ENCODE measurements at places on chromosomes 3 and 15.

DNA sequence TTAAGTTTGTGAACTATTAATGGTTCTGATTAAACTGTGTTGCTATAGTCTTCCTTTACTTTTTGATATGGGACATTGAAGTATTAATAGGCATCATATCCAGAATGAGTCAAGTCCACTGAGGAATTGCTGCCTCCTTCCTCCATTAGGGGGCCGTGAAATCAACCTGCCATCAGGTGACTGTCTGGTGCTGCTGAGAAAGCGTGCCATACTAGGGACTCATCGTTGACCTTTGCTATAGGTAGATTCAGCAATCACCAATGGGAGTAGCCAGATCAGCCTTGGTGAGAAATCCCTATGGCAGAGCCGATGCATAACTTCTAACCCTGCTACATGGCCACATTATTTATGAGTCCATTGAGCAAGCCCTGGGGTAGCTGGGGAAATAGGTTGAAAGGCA lies 30.1 kb upstream of the SLC28A2 start:
- DNase-seq = no peak

DNA sequence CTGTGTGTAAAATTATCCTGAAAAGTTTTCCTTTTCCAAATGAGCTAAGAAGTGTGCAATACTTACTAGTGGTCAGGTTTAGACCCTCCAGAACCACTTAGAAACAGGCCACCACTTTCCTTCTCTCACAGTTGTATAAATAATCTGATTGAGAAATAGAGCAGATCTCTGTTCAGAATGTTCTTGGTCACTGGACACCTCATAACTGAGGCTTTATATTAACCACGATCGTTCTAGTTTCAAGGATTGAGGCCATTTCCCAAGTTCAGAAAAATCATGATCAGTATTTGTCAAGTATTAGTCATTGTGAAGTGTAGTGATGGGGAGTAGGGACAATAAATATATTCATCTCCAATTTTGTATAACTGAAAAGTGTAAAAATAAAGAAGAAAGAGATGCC lies 1.0 kb upstream of the MAP3K13 start:
- no peak for DNase-seq

DNA sequence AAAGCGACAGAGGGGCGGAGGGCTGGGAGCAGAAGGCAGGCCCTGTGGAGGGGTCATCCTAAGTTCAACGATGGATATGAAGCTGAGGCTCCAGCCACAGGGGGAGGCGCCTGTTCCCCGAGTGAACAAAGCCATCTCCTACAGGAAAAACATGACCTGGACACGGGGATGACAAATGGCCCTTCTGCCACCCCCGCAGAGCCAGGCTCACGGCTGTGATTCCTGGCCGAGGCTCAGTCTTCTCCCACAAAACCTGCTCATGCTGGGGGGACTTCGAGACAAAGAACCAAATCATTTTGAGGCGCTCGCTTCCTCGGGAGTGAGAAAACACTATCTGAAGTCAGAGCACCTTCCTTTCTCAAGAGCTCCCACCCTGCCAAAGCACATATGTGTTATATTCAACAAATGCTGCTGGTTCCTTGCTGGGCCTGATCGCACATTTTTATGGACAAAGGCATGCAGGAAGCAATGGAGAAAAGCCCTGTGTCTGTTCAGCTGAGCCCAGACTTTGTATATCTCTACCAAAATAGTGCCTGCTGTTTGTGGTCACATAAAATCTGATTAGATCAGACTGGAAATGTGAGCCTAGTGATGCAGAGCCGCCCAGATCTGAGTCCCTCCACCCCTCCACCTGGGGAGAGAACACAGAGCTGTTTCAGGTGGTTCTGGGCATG lies 5.6 kb downstream of the RBP1 start:
- DNase-seq = no peak

GRCh38 chr3:129812589-129812988 lies 80.9 kb downstream of the TMCC1 start:
- DNase-seq = no peak

DNA sequence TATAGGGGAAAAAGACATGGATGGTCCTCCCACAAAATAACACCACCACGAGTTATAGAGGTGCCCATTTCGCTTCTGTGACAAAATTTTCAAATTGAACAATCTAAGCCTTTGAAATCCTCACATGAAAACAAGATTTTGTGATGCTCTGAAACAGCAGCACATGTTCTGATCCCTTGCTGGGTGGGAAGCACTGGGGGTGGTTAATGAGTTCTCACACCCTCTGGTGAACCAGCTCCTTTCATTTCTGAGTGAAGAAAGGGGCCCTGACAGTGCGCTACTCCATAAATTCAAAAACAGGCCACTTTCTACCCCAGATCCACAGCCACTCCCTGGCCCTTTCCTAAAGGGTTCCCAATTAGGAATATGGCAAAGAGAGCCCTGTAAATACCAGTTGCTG lies 129.3 kb downstream of the TNIK start:
- no peak for DNase-seq

- DNase-seq = no peak
Measured at GRCh38 chr3:184593220-184593927, 31.8 kb downstream of the EPHB3 start.

- no peak for DNase-seq
Measured at GRCh38 chr3:42520336-42520735, 17.9 kb downstream of the VIPR1 start.

GRCh38 chr3:99755831-99756230 lies 61.8 kb upstream of the CMSS1 start:
- DNase-seq = no peak

- no peak for DNase-seq
Measured at GRCh38 chr15:64092864-64093626, 593 bp downstream of the CIAO2A start.

DNA sequence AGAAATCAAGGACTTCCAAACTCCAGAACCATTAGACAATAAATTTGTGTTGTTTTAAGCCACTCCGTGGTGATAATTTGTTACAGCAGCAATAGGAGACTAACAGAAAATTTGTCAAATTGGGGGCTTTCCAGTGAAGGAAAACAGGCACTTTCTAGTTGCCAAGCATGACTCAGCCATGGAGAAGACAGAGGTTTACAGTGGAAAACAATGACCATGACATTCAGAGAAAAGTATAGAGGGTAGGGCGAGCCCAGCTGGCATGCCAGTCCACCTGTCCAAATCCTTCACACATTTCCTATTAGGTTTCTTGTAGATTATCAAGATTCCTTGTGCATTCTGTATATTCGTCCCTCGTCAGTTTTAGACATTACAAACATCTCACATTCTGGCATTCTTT lies 24.9 kb downstream of the SLCO2A1 start:
- DNase-seq = no peak

- DNase-seq = no peak
Measured at GRCh38 chr3:127718916-127719290, 46.2 kb downstream of the ABTB1 start.

- DNase-seq = no peak
Measured at GRCh38 chr15:101391431-101391830, 96.4 kb upstream of the SNRPA1 start.

DNA sequence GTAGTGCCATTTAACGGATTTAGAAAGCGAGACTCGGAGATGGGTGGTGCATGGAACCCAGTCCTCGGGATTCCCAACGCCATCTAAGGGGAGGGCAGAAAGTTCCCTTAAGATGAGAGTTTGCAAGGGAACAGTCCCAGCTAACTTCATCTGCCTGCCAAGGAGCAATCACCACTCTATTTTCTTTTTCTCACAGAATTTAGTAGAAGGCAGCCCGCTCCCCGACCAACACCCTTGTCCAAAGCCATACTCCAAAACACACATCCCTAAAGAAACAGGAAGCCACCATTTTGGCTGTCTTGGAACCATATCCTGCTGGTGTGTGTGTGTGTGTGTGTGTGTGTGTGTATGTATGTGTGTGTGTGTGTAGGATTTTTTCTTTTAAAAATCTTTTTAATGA lies 7.1 kb upstream of the FGD5 start:
- DNase-seq = no peak

DNA sequence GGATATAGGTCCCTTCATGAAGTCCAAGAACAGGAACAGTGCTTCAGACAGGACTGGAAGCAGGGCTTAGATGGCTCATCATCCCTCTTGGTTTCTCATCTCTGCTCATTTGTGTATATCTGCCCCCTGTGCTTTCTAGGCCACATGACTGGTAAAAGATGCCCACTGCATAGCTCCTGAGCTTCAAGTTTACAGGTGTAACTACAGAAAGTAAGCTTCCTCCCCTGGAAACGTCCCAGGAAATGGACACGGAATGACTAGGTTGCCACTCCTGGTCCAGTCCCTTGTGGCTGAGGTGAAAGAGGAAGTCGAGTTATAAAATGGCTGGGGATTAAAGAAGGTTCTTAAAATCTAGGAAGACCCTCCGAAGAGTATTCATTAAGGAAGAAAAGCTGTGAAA lies 32.5 kb downstream of the MYO5A start:
- no peak for DNase-seq

- DNase-seq = no peak
Measured at GRCh38 chr15:25797936-25798901, 64.9 kb downstream of the ATP10A start.

DNA sequence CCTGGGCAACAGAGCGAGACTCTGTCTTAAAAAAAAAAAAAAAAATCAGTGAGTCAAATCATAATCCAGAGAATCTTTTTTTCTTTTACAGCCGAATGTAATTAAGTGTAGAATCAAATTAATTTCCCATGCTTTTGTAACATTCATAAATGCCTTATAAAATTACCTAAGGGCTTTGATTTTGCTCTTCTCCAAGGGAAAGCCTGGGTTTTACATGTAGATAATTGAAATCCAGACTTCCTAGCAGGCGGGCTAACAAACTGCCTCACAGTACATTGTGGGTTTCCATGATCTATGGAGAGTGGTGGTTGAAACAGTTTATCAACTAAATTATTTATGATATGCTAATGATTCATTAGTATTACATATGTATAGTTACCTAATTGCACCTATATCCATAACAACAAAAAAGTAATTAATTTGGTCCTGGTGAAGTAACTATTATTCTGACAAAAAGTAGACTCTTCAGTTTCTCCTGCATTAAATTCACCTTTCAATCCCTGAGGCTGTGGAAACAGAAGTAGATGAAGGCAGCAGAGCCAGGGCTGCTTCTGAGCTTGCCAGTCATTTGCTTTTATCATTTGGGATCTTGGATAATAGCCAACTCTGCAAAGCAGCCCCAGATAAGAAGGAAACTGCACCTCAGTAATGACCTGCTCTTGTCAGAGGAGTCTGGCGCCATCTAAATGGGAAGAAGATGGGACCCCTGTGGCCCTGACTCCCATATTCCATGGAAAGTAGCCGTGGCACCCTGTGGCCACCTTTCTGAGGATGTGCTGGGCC lies 9.5 kb downstream of the CCR9 start:
- no peak for DNase-seq

- no peak for DNase-seq
Measured at GRCh38 chr3:119292666-119293065, 1.5 kb upstream of the ARHGAP31 start.

DNA sequence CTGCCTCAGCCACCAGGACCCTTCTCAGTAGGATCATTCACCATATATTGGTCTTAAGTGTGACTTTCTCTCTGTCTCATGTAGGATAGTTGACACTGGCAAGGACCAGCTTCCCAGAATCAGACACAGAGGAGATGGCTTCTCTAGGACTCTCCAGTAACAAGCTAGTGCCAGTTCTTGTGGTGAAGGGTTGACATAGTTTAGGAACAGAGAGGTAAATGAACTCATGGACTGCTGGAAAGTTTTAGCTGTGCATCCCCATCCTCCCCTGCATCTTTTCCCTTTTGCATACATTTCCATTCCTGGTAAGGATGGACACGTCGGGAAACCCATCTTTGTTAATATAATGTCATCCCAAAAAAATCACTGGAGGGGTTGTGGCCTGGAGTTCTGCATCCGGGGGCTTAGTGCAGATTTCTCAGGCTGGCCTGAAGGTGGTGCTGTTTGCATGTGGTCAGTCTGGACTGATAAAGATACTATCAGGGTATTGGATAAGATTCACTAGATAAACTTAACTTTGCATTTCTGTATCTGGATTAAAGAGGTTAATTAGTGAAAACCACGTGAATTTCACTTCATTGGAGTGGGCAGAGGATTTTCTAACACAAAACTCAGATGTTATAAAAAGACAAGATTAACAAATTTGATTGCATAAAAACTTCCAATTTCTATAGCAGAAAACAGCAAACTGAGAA lies 110.8 kb downstream of the TBC1D2B start:
- DNase-seq = peak; percentile 38

- no peak for DNase-seq
Measured at GRCh38 chr3:14630404-14631100, 21.0 kb upstream of the CCDC174 start.

- no peak for DNase-seq
Measured at GRCh38 chr3:33392703-33393125, 47.5 kb downstream of the UBP1 start.

- no peak for DNase-seq
Measured at GRCh38 chr3:142628801-142629200, 32.6 kb downstream of the PLS1 start.

DNA sequence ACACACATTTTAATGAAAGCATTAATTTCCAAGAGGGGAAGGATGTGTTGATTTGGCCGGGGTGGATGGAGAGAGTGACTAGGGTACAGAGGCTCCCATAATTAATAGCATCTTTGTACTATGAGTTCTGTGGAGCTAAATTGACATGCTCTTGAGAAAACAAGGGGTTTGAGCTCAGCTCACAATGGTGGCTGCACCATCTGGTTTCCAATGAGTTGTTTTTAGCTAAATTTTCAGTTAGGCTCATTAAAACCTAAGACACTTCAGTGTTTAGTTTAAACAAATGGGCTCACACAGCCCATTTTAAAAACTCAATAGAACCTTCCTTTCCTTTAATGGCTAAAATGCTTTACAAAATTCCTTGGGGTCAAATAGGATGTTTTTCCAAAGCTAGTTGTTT lies 199.7 kb downstream of the TNIK start:
- DNase-seq = no peak

GRCh38 chr3:67686069-67686468 lies 31.7 kb upstream of the SUCLG2 start:
- DNase-seq = no peak

DNA sequence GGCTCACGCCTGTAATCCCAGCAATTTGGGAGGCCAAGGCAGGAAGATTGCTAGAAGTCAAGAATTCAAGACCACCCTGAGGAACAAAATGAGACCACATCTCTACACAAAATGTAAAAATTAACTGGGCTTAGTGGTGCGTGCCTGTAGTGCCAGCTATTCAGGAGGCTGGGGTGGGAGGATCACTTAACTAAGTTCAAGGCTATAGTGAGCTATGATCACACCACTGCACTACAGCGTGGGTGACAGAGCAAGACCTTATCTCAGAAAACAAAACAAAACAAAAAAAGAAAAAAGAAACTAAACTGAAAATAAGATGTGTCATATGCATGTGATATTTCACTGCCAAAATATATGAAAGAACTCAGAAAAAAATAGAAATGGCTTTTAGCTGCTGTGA lies 243.3 kb upstream of the CCDC54 start:
- no peak for DNase-seq

Measured in activated effector memory CD4-positive, alpha-beta T cell treated with Interleukin-2 at 50 U/mL for 16 hours (primary cell).